ENCODE measurements at places on chromosomes 13 and 19.

- no peak for DNase-seq
Observed at GRCh38 chr19:4369888-4370260, 26.5 kb downstream of the MPND start.

- DNase-seq, result no peak
Observed at GRCh38 chr13:113094410-113094800, 11.2 kb upstream of the F7 start.

DNA sequence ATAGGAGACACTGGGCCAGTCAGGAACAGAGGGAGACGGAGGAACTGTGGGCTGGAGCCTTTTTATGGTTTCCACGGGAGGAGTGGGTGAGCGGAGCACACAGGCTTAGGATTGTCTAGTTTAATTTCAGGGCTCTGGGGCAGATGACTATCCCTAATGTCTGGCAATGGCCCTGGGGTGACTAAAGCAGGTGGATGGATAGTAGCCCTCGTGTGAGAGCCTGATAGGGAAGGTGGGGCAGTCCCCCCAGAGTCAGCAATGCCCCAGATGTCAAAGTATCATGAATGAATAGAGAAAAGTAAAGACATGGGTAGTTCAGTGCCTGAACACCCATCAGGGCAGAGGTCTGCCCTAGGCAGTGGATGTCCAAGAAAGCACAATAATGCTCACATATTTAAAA lies 94.2 kb downstream of the ZDHHC20 start:
- DNase-seq, result no peak

GRCh38 chr13:89066868-89067466 lies 1395.8 kb downstream of the SLITRK5 start:
- no peak for DNase-seq

DNA sequence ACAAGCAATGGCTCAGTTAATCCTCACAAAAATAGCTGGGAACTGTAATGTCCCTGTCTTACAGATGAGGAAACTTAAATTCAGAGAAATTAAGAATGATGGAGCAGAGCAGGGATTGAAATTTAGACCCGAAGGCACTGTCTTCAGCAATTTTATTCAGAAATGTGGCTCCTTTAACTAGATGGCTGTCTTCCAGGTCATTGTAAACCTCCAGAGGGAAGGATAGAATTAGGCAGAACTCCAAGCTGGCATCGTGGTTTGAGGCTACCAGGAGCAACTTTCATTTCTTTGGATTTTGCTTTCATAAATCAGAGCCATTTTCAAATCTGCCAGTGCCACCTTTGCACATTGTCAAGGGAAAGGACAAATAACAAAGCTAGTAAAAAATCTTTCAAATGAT lies 339.0 kb downstream of the DCT start:
- no peak for DNase-seq

DNA sequence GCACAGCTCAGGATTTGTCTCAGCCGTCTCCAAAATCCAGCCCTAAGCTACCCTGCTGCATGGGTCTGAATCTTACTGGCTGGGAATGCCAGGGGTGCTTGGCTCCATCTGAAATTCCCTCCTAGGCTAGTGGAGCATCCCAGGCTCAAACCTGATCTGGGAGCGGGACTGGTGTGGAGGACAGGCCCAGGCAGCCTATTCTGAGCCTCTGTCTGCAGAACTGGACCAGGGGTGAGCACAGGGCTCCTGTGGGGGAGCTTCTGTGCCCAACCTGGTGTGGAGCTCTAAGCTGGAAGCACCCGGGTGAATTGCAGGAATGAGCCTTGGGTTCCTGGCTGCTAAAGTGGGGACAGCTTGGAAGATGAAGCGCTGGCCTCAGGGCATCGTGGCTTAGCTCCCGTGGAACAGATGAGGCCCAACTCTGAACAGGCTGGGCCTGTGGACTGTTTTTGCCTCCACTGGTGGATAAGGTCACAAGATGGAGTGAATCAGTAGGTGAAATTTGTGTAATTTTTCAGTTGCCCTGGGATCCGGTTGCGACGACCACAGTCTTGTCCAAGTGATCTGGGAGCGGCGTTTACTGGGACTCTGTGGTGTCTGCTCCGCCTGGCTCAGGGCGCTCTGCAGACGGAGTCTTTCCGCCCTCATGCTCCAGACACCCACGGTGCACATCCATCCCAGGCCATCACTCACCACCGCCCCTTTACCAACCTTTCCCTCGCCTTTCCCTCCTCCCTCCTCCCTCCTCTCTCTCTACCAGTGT lies 79.5 kb downstream of the TEX29 start:
- no peak for DNase-seq

GRCh38 chr13:98543378-98544103 lies 33.4 kb downstream of the STK24 start:
- DNase-seq, result no peak

DNA sequence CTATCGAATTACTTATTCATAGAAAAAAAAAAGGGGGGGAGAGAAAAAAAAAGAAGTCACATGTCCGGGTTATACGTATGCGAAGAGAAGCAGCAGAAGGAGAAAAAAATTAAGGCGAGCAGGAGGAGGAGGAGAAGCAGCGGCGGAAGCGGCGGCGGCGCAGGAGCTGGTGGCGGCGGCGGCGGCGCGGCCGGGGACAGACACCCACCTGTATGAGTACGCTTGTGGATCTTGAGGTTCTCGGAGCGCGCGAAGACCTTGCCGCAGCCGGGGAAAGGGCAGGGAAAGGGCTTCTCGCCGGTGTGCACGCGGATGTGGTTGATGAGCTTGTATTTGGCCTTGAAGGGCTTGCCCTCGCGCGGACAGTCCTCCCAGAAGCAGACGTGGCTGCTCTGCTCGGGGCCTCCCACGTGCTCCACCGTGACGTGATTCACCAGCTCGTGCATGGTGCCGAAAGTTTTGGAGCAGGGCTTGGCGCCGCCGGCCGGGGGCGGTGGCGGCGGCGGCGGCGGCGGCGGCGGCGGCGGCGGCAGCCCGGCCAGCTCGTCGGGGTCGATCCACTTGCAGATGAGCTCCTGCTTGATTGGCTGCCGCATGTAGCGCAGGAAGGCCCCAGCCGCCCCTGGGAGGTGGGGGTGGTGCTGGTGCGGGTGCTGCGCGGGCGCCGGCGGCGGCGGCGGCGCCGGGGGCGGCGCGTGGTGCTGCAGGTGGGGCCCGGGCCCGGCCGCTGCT lies 1.5 kb downstream of the ZIC5 start:
- DNase-seq, result no peak

DNA sequence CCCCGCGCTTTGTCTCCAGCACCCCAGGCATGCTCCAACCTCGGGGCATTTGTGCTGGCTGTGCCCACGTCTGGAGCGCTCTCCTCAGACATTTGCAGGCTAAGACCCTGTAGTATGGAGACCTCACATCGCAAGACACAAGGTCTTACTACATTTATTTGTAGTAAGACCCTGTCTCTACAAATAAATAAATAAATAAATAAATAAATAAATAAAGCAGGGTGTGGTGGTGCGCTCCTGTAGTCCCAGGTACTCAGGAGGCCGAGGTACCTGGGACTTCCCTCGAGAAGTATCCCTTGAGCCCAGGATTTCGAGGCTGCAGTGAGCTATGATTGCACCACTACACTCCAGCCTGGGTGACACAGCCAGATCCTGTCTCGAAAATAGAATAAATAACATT lies 4.6 kb downstream of the NXNL1 start:
- DNase-seq, result no peak

DNA sequence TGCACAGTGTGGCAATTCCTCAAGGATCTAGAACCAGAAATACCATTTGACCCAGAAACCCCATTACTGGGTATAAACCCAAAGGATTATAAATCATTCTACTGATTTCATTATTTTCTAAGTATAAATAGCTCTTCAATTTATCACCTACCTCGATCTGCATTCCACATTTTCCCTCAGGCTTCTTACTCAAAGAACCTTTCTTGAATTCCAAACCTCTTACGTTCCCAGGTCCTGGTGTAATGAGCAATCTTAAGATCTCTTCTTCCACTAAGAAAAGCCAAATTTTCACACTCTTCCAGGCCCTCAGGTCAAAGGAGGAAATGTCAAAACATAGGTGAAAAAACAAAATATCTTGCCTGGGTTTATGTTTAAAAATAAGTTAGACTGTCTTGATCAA lies 237.3 kb upstream of the GPC6 start:
- no peak for DNase-seq

DNA sequence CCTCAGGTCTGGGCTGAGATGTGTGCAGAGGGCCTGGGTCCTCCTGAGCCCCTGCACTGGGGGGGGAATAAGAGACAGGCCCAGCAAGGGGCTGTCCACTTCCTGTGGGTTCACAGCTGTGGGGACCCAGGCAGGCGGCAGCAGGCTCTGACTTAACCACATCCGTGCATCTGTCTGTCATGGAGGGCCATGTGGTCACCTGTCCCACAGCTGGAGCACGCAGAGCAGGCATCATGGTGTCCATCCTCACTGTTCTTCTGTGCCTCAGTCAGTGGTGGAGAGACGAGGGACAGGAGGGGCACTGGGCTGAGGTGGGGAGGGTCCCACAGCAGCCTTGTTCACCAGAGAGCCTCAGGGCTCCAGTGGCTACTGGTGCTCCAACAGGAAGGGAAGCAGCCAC lies 16.3 kb upstream of the KIR3DL3 start:
- no peak for DNase-seq

GRCh38 chr13:112686987-112687386 lies 2.9 kb upstream of the ATP11A start:
- no peak for DNase-seq

- no peak for DNase-seq
Observed at GRCh38 chr13:22925881-22926747, 254.7 kb upstream of the SGCG start.

DNA sequence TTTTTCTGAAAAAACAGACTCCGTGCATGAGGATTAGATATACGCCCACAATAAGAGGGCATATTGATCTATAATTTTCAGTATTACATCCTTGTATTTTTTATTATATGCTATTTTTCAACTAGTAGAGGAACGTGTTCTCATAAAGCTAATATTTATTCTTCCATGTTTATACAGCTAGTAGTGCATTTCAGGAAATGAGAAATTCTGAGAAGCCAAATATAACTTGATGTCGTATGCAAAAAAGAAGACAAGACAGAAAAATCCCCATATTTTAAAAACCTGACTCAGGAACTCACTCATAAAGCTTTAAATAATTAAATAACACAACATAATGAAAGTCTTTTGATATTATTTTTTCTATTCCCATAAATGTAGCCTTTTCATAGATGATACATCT lies 308.6 kb downstream of the ENOX1 start:
- DNase-seq, result no peak

- DNase-seq, result peak; percentile 4
Observed at GRCh38 chr19:35213663-35214632, 14.6 kb downstream of the FAM187B start.

- no peak for DNase-seq
Observed at GRCh38 chr13:30346153-30346788, 38.9 kb upstream of the KATNAL1 start.

DNA sequence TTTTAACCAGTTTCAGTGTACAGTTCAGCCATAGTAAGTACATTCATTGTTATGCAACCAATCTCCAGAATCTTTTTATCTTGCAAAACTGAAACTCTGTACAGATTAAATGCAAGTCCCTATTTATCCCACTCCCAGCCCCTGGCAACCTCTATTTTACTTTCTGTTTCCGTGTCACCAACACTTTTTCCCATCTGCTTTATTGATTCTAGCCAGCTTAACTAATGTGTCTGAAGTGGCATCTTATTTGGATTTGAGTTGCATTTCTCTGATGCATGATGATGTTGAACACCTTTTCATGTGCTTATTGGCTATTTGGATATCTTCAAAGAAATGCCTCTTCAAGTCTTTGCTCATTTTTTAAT lies 18.9 kb downstream of the SPATA13 start:
- DNase-seq, result no peak

- no peak for DNase-seq
Observed at GRCh38 chr13:31250435-31250834, 50.7 kb downstream of the B3GLCT start.

GRCh38 chr19:10211691-10212090 lies 16.9 kb upstream of the DNMT1 start:
- DNase-seq, result no peak

DNA sequence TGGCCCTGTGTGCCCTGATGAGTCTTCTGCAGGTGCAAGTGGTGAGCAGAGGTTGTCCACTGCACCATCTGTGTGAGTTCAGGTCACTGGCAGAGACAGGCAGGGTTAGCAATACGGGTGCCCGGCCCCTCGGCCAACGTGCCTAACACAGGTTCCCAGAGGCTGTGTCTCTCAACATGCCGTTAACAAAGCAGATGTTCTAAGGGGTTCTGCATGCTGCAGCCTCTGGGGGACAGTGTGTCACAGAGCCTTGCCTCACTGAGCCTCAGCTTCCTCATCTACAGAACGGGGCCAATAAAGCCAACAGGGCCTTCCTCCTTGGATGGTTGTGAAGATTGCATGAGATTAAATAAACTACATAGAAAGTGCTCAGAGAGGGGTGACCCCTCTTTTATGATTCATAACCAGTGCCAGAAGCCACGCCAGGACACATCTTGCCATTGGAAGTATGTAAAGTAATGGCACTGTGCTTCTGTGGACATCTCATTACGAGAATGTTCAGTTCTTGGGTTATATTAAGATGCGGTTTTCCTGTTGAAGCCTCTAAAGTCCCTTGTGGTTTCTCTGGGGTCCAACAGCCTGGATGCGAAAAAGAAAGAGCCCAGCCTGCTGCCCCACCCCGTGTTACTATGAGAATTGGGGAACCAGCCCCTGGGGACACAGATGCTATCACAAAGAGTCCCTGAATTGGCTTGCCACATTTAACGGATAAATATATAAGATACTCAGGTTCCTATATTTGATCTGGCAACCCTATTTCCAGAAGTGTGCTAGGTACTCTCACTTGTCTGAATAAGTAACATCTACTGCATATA lies 11.2 kb upstream of the ARHGEF18 start:
- DNase-seq, result no peak

DNA sequence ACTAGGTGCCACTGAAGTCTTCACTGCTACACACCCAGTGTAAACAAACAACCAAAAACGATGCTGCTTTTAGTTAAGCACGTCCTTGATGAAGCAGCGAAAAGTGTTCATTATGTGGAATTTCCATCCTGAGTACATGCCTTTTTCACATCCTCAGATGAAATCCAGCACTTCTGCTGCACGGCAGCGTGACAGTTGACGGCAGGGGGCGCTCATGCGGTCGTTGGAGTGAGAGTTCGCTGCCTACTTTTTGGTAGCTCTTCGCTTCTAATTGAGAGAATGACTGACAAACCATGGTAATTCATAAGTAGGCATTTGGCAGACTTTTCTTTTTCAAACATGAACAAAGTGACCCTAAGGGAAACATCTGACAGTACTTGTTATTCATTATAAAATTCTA lies 1124.9 kb downstream of the EFNB2 start:
- no peak for DNase-seq
